ENCODE measurements at places on chromosomes 11 and 22.

DNA sequence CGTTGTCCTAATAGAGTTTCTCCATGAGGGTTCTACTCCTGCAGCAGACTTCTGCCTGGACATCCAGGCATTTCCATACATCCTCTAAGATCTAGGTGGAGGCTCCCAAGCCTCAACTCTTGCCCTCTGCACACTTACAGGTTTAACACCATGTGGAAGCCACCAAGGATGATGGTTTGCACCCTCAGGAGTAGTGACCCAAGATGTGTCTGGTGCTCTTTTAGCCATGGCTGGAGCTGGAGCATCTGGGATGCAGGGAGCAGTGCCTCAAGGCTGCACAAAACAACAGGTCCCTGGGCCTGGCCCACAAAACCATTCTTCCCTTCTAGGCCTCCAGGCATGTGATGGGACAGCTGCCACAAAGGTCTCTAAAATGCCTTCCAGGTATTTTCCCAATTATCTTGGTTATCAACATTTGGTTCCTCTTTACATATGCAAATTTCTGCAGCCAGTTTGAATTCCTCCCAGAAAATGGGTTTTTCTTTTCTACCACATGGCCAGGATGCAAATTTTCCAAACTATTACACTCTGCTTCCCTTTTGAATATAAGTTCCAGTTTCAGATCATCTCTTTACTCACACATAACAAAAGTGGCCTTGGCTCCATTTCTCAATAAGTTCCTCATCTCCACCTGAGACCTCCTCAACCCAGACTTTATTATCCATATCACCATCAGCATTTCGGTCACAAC is 69.5 kb upstream of the GNAZ start:
- no peak for DNase-seq

DNA sequence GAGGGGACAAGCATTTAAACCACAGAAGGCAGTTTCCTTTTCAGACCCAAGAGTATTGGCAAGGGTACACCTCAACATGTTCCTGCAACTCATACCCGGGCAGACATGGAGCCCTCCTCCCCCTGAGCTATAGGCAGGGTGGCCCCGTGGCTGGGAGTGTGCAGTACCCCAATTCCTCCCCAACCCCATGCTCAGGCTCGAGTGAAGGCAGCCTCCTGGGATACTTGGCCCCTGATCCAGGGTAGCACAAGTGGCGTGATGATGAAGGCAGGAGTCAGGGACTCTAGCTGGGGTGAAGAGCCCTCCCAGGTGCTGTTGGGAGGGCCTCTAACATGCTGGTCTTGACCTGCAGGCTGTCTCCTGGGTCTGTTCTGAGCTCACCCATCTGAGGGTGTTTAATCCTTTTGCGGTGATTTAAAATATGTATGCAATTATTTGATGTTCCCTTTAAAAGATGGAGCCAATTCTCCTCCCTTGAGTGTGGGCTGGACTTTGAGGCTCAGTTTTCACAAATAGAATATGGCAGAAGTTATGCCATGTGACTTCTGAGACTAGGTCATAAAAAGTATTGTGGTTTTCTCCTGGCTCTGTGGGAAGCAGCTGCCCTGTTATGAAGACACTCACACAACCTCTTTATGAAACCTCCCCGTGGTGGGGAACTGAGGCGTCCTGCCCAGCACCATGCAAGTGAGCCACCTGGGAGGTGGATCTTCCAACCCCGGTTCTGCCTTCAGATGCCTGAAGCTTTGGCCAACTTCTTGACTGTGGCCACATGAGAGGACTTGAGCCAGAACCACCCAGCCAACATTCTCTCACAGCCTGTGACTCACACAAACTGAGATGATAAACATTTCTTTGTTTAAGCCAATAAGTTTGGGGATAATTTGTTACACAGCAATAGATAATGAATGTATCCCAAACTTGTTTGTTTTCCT is 54.7 kb upstream of the NECTIN1 start:
- no peak for DNase-seq

DNA sequence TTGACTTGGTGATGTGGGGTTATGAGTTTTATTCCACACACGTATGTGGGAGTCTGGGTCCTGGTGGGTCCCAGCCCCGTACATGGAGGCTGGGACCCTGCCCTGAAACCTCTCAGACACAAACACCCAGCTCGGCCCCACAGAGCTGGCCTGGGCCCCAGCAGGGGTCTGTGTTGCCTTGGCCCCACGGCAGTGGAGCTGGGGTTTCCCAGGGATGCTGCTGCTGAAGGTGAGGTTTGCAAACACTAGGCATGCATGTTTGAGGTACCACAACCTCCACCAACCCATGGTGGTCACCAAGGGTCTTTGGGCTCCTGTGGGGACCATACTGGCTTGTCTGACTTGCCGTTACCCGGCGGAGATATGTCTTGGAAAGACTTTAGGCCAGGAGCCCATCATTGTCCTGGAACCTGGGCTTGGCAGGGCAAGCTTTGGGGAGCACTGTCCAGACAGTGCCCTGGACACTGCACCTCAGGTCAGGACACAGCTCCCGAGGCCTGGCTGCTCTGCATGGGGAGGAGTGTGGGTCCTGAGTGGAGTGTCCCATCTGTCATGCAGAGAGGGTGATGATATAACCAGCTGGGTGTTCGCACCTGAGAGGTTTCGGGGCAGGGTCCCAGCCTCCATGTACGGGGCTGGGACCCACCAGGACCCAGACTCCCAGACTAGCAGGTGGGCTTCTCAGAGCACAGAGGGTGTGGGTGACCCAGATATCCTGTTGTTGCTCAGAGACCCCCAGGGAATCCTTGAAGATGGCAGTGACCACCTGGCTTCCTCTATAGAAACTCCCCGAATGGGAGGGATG is 63.3 kb downstream of the KCNQ1 start:
- no peak for DNase-seq

GRCh38 chr11:94885581-94885980 is 87.8 kb downstream of the CWC15 start:
- DNase-seq, result no peak

GRCh38 chr11:32962016-32962415 is 53.7 kb upstream of the DEPDC7 start:
- DNase-seq, result no peak

GRCh38 chr11:9651899-9652748 is 11.8 kb upstream of the SWAP70 start:
- no peak for DNase-seq
